ENCODE measurements at places on chromosomes 4 and X.
A peak's percentile ranks its signal among the peaks of the same experiment; 100 is the strongest.

- no peak for DNase-seq
Observed at GRCh38 chr4:105279314-105279713, 132.6 kb downstream of the TET2 start.

DNA sequence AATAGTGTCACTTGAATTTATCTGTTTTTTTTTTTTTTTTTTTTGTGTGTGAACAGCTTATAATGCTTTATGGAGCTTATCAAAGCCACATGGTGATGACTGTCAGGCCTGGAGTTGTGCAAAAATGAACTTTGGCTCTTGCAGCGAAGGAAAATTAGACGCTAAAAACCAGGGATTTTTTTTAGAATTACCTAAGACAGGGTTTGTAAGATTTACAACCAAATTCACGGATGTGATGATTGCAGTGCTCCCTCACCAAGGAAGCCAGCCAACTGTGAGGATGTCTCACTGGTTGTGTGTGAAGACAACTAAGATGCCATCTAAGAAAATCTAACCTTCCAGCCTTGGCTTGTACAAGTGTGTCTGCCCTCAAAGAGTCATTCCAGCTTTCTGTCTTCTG lies 127.1 kb upstream of the SLC4A4 start:
- no peak for DNase-seq

- DNase-seq = peak; percentile 83
Observed at GRCh38 chr4:53861856-53862610, 202.4 kb downstream of the CHIC2 start.

- no peak for DNase-seq
Observed at GRCh38 chr4:186979961-186980745, 256.5 kb upstream of the FAT1 start.

GRCh38 chr4:1652088-1652487 lies 32.0 kb downstream of the FAM53A start:
- DNase-seq = no peak

GRCh38 chr4:104352211-104352610 lies 142.5 kb downstream of the CXXC4 start:
- no peak for DNase-seq

DNA sequence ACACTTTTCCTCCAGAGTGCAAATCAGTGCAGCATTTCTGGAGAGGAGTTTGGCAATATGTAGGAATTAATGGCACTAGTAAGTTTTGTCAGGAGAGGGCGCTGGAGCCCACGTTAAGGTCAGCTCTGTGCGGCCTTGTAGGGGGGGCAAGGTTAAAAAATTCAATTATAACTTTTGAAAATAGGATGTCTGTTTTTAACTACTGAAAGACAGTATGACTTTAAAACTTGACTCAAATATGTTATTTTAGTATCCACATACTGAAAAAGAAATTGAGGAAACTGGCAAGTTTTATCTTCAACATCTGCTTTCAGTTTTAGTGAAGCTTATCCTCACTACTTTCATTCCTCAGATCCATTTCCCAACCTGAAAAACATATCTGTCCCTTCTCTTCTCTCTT lies 30.9 kb upstream of the HSD17B13 start:
- DNase-seq = peak; percentile 13

All from non-pigmented ciliary epithelial cell (primary cell).